ENCODE measurements at places on chromosomes 5 and 9.

GRCh38 chr5:146365618-146366017, 27.0 kb downstream of the POU4F3 start:
- DNase-seq = no peak

GRCh38 chr5:2158767-2159166, 276.0 kb upstream of the IRX4 start:
- no peak for DNase-seq

- DNase-seq = no peak
Measured at GRCh38 chr5:168273056-168273980, 18.1 kb upstream of the WWC1 start.

GRCh38 chr9:73995836-73996235, 501.3 kb upstream of the RORB start:
- no peak for DNase-seq

DNA sequence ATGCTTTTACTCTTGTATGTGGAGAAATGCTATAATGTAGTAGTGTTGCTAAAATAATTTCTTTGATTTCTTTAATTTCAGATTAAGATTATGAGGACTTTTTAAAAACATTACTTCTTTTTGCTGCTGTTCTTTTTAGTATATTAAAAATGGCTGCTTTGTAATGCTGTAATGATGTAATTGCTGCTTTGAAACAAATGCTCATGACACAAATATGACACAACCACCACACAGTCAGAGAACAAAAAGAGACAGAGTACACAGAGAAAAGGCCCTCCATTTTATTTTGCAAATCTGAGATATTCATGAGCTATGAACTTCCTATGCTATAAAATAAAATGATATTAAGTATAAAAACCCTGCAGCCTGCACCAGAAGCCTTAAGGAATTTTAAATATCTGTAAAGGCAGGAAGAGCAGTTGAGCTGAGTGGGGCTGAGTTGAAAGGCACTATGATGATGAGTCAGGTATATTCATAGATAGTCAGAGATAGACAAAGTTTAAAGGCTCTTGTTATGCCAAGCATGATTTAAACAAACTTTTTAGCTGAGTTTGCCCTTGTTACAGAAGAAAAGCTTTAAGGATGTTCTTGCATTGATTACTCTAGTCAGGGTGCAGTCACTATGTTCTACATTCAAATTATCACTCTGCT, 5.1 kb upstream of the POU5F2 start:
- DNase-seq = no peak

DNA sequence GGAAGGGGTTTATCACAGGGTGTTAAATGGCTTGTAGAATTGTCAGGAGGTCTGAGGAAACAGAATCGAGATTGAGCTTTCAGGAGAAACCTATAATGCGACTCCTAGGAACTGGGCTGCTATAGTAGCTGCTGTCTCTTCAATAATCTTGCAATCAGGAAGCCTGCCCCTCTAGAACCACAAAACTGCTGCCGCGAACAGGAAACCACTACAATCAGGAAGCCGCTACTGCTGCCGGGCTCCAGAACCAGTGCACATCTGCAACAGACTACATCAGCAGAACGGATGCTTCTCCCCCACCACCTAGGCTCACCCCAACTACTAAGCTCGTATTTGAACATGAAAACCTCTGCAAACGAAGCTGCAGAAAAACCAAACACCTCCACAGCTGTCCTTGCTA, 31.6 kb downstream of the TNFSF8 start:
- peak; percentile 55 for DNase-seq

DNA sequence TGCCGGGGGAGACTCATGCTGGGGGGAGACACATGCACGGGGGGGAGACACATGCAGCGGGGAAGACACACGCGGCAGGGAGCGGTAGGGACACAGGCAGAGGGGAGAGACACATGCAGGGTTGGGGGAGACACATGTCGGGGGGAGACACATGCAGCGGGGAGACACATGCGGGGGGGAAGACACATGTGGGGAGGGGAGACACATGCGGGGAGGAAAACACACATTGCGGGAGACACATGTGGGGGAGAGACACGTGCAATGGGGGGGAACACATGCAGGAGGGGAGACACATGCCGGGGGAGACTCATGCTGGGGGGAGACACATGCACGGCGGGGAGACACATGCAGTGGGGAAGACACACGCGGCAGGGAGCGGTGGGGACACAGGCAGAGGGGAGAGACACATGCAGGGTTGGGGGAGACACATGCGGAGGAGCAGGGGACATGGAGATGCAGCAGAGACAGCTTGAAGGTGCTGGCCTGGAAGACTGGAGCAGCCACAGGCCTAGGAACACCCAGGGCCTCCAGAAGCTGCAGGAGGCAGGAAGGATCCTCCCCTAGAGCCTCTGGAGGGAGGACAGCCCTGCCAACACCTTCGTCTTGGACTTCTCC, 20.3 kb upstream of the OLFM1 start:
- DNase-seq = no peak

DNA sequence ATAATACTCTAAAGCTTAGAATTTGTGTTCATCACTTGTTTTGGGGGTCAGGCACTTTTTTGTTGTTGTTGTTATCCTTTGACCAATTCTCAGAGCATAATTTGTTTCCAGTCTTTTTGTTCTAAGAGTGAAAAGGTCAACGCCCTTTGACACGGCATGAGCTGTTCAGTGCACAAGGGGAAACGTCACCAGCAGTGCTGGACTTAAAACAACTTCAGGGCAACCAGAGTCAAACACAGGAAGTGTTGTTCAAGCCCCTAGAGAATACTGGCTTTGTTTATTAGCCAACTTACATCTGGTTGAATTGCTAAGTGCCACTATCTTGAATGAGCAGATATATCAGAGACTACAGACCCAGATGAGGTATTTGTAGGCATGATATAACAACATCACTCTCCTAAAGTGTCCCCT, 368.9 kb downstream of the TMEM161B start:
- DNase-seq = no peak

- no peak for DNase-seq
Measured at GRCh38 chr5:71905834-71906711, 187.0 kb downstream of the CARTPT start.

GRCh38 chr9:137802521-137803243, 74.9 kb upstream of the CACNA1B start:
- no peak for DNase-seq

- no peak for DNase-seq
Measured at GRCh38 chr9:69195668-69196067, 21.6 kb downstream of the TJP2 start.

DNA sequence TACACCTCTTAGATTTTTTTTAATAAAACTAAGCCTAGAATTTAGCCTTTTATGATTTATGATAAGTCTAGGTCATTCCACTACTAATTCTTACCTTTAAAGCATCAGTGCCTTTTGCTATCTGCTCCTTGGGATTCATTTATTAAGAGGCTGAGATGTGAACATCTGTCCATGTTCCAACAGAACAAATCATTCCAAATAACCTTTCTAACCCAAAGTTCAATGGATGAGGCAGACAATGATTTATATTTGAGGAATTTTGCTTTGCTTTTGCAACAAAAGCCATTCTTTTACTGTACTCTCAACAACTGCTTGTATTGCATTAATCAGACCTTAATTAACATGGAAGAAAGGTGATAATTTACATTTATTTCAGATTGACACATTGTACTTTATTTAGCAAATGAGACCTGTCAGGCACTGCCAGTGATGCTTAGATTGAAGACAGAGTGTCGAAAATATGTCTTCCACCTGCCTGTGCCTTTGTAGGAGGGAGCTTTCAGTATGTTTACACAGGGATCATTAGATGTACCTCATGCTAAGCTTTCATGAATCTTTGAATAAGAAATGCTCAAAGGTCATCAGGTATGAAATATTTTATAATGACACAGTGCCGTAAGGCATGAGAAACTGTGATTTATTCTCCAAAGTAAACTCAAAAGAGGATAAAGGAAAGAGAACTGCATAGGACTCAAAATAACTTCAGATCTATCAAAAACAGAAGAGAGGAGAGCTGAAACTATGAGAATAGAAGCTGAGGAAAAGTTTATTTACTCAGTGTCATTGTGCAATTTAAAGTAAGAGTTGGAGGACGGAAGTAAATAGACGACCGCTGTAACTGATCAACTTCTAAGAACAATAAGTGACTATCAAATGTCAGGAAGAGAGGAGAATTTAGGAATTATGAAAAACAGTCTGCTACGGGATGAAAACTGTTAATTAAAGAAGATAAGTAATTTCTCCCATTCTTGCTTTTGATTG, 36.7 kb upstream of the IZUMO3 start:
- no peak for DNase-seq

GRCh38 chr5:127206320-127207113, 84.1 kb upstream of the MEGF10 start:
- DNase-seq = no peak

GRCh38 chr9:92206488-92206887, 87.0 kb downstream of the IARS1 start:
- DNase-seq = no peak

DNA sequence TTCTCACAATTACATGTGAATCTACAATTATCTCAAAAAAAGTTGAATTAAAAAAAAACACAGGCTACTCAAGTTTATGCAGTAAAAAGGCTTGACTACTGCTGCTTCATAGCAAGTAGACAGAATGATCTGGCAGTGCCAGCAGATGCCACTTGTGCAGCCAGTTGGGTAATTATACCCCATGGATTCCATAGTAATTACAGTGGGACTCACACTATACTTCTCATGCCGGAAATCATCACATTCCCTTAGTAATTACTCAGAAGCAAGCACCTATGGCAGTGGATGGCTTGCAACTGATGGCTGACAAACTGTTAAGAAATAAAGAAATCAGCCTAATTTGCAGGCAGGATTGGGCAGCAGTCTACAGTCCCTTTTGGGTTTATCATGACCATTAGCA, 463.2 kb upstream of the KLF4 start:
- no peak for DNase-seq

GRCh38 chr5:135179308-135179980, 145.4 kb upstream of the PITX1 start:
- DNase-seq = no peak

DNA sequence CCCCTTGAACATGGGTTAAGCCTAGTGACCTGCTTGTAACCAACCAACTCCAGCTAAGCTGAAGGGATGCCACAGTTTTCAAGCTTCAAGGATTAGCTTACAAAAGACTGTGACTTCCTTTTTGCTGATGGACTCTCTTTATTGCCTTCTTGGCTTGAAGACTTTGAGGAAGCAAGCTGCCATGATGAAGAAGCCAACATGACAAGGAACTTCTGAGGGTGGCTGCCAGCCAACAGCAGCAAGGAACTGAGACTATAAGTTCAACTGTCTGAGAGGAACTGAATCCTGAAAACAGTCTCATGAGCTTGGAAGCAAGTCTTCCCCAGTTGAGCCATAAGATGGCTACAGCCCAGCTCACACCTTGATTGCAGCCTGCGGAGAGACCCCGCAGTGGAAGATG, 116.1 kb upstream of the TAF11L2 start:
- no peak for DNase-seq

GRCh38 chr9:883011-883410, 41.5 kb downstream of the DMRT1 start:
- no peak for DNase-seq

DNA sequence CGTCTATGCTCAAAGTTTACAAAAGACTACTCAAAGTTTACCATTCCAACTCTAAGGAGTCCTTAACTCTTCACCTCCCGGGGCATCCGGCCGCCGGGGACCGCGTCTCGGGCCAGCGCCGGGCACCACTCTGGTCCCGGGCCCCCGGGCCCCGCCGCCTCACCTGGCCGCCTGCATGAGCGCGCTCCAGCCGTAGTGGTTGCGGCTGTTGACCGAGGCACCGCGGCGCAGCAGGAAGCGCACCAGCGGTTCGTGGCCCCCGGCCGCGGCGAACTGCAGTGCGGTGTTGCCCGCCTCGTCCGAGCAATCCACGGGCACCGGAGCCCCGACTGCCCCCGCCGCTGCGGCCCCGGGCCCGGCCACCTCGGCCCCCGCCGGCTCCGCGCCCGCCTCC, 388 bp downstream of the ANKS6 start:
- DNase-seq = no peak

- DNase-seq = no peak
Measured at GRCh38 chr5:851076-851475, 290 bp upstream of the ZDHHC11 start.

GRCh38 chr5:149775785-149776184, 45.7 kb downstream of the PPARGC1B start:
- no peak for DNase-seq

- no peak for DNase-seq
Measured at GRCh38 chr9:33295571-33295970, 5.3 kb downstream of the NFX1 start.

DNA sequence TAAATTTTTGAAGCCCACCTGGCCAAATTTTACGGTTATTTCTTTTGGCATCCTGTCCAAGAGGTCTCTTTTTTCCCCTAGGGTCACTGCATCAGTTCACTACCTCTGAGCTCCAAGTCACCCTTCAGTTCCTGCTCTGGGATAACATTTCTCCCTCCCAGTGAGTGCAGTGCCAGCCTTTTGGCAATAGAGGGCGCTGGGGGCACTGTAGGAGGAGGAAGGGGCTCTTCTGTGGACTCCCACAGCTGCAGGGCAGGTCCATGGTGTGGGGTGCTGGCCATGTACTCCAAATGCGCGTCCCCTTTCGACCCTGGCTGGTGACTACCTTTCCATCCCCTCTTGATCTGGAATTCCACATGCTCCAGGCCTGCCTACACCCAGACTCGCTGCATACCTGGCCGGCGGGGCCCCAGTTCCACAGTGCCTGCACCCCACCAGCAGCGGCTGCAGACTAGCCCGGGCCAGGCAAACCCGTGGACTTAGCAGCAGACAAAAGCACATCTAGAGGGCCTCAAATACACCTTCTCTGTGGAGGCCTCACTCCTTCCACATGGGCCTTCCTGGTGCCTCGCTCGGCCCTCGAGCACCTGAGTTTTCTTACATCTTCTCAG, 20.3 kb upstream of the NINJ1 start:
- no peak for DNase-seq

GRCh38 chr5:139117342-139117884, 80.8 kb downstream of the SIL1 start:
- DNase-seq = no peak
